ENCODE measurements at places on chromosomes 6 and 20. TPM values are rescaled to one million over a fixed set of nuclear protein-coding genes. Genes with fewer than 3 reads are reported as not detected.

HLA-DRA gene
- not detected for total RNA-seq

- DNase-seq, result no peak
Measured at GRCh38 chr6:25995507-25995906, 32.9 kb downstream of the TRIM38 start.

ASF1A gene
- 24.4 TPM for total RNA-seq

MANEA gene
- total RNA-seq, result 11.9 TPM
